ENCODE measurements at places on chromosomes 5 and 9.

- no peak for DNase-seq
Observed at GRCh38 chr5:35125746-35126145, 78.0 kb upstream of the AGXT2 start.

- no peak for DNase-seq
Observed at GRCh38 chr5:61687371-61687770, 355.3 kb downstream of the ZSWIM6 start.

DNA sequence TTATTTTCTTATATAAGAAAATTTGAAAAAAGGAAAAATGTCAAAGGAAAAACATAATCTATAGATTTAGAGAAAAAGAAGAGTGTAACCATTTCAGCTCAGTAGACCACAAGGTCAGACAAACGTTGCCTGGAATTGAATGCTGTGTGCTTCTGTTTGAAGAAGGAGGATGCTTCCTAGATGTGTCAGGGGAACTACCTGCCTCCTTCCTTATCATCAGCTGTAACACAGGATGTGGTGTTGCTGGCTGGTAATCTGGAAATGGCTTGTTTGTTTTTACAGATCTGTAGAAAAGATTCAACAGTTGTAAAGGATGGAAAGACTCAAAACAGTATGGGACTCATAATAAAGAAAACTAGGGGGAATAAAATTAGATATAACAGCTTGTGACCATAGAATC is 160.7 kb upstream of the MEF2C start:
- no peak for DNase-seq

GRCh38 chr5:168317521-168318147 is 26.2 kb downstream of the WWC1 start:
- no peak for DNase-seq

GRCh38 chr9:116219686-116220085 is 66.1 kb downstream of the PAPPA start:
- DNase-seq = no peak

DNA sequence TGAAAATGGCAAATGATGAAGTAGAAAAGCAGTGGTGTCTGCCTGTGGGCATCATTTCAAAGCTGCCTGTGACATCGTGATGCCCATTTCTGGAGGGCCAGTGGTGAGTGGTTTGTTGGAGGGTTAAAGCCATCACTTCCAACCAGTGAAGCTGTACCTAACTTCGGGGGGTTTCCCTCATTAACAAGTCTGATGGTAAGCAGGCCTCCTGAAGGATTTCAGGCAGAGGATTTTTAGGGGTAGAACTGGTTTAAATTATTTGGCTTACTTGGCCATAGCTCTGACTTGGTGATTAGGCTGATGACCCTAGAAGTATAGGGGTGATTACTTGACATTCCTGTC is 10.7 kb downstream of the TNFAIP8 start:
- no peak for DNase-seq

- no peak for DNase-seq
Observed at GRCh38 chr5:178244576-178244975, 12.0 kb upstream of the PHYKPL start.

- DNase-seq = no peak
Observed at GRCh38 chr5:36719282-36719681, 112.9 kb downstream of the SLC1A3 start.

DNA sequence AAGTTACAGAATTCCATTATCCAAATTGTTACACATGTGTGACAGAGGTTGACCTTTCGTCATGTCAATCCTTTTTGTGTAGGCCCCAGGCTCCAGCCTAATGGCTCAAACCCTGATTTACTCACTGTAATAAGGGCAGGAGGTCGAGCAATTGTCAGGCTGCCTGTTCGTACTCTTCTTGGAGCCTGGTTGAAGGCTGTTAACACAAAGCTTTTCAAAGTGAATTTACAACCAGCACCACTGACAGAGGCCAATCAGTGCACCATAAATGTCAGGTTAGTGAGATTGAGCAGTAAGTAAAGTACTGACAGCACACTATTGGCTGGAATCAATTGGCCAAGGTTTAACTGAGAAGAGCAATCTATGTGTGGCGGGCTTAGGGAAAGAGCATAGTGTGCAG is 16.8 kb downstream of the PRDM6 start:
- no peak for DNase-seq

Data from T-helper 17 cell (primary cell).